ENCODE measurements at places on chromosomes 11 and 22.

DNA sequence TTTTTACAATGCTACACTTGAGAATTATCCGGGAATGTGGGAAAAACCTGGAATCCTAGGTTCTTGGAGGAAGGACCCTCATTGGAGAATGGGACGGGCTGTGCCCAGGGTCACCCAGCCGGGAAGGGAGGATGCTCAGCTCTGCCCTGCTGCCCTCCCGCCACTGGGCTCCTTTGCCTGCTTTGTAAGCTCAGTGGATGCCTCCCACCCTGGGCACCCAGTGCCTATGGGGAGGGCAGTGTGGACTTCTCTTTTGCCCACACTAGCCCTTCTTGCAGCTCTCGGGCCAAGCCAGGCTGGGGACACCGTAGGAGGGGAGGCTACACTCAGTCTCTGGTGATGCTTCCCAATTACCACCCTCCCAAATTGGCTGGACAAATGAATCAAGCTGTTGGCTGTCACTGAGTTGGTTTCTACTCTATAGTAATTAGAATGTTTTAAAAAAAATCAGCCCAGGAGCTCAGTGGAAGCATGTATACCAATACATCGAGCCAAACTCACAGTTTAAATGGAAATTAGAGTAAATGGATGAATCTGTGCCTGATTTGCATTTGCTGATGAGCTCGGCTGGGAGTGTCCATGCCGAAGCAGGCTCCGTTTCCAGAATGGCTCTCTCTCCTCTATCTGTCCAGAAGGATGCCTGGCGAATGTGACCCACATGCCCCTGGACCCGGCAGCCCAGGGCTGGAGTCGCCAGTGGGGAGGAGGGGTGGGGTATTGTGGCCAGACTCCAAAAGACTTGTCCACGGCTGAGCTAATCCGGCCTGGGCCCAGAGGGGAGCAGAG lies 317.0 kb downstream of the CTTN start:
- no peak for DNase-seq

DNA sequence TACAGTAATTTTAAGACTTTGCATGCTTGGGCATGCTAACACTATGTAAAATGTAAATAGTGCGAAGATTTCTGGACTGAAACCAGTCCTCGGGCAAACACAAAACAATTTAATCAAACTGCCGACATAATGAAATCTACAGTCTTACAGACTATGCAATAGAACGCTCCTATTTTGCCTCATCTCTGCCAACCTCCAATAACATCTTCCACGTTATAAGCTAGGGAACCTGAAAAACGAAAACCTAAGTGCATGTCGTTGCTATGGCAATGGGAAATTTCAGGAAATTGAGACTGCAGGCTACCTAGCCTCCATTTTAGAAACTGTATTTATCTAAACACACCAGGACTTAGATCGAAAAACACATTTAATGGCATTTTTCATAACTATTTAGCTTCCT lies 1.1 kb downstream of the CSTF3 start:
- DNase-seq, result peak; percentile 39

DNA sequence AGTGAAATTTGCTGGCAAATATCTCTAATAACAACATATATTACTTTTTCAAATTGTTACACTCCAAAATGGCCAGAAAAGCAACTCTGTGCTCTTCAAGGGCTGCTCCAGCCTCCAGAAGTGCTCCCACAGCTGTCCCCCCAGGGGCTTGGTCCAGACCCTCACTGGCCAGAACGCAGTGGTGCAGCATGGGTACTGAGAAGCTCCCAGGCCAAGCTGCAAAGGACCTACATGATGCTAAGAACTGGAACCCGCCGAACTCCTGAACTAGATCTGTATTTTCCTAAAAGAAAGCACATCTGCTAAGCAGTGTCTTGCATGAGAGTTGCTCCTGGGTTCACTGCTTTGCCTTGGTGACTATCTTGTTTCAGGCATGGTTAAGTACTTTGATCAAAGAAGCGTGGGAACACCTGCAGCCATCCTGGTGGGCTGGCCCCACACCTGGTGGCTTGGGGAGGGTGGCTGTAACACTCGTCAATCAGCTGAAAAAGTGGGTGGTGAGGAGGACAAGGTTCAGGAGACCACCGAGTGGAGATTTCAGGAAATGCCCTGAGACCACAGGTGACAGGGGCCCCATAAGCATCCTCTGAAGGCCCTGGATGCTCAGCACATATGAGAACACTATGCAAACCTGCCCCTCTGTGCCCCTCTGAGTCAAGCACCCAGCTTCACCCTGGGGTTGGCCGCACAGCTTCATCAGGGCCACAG lies 72.7 kb upstream of the PITPNB start:
- DNase-seq, result no peak

GRCh38 chr11:117144477-117145392 lies 648 bp downstream of the PAFAH1B2 start:
- peak; percentile 63 for DNase-seq

- DNase-seq, result no peak
Measured at GRCh38 chr11:10022764-10023163, 271.3 kb downstream of the SBF2 start.

GRCh38 chr11:64351136-64351631 lies 7.8 kb upstream of the RPS6KA4 start:
- no peak for DNase-seq

DNA sequence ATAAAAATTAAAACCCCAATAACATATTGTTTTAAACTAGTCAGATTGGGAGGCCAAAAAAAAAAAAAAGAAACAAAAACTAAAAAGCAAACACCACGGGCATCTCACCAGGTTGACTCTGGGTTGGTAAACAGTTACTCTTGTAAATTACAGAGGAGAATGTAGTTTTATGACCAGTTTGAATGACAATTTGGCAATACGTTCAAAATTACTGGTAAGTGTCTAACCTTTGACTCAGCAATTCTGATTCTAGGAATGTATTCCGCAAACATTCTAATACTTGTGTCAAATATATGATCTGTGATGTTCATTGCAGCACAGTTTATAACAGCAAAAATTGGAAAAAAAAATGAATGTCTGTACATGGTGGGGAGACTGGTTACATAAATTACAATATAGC lies 1376.0 kb downstream of the TBC1D22A start:
- no peak for DNase-seq

DNA sequence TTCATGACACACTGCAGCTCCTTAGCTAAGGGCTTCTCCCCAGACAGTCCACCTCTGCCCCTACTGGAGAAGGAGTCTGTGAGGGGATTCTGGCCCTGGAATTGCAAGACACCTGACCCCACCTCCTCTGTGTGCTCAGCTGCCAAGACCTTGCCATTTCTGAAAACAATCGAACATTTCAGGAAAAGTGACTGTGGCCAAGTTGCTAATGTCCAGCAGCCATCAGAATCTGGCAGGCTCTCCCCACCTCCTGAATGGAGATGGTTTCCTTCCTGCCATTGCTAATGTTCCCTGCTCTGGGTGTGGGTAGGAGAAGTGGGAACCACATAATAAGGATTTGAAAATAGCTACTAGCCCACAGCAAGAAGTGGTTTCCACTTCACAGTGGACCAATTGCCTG lies 127.2 kb upstream of the ALX4 start:
- DNase-seq, result no peak

DNA sequence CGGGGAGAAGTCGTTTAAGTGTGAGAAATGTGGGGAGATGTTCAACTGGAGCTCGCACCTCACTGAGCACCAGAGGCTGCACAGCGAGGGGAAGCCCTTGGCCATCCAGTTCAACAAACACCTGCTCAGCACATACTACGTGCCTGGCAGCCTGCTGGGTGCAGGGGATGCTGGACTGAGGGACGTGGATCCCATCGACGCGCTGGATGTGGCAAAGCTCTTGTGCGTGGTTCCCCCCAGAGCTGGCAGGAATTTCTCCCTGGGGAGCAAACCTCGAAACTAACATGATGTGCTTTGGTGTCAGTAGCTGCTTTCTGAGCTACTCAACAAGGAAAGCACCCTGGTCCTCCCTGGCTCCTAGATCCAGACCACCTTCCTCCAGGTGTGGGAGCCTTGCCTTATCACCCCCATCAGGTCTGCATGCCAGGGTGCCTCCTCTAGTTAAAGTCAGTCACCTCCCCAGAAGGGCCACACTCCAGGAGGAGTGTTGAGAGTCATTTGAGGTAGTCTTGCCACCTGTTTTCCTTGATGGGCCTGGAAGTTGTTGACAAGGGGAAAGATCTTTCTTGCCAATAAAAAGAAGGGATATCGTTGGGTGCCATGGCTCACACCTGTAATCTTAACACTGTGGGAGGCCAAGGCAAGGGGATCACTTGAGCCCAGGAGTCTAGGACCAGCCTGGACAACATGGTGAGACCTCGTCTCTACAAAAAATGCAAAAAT lies 12.9 kb downstream of the ZNF74 start:
- DNase-seq, result no peak

GRCh38 chr11:57527056-57527631 lies 3.4 kb downstream of the TIMM10 start:
- peak; percentile 52 for DNase-seq

DNA sequence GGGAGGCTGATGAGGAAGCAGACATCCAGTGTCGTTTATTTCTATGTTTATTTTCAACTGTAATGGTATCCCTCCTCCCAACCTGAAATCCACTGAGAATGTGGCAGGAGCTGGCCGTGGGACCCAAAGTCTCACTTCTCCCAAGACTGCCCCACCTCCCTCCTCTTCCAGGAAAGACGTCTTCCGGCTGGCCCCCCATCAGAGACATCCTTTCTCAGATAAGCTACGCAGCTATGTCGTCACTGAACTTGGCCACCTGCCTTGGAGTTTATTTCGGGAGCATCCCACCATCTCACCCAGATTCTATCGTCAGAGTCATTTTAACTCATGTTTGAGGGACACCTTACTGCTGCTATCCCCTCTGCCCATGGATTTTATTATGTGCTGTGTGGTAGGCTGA lies 13.9 kb downstream of the TMEM184B start:
- DNase-seq, result no peak

DNA sequence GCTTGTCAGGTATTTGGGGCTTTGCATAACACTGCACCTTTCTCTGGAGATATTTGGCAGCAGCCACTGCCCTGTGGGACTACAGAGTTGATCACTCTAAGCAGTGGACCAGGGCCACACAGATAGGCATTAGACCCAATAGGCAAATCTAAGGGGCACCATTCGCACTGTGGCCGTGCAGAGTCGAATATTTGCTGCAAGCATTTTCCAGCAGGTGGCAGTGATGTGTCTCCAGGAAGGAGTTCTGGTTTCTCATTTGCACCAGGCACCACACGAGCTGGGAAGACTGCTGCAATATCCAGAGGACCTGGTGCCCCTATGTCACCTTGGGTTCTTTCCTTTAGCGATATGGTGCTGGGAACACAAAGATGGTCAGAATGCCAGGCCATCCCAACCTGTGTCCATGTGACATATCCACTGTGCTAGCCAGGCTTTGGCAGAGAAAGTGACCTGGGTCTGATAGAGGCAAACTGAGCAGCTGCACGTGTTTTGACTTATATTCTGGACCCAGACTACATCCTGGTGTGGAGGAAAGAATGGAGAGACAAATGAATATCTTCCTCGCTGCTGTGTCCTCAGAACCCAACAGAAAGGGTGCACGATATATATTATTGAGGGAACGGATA lies 318.7 kb downstream of the BUD13 start:
- peak; percentile 24 for DNase-seq

GRCh38 chr22:36107436-36107835 lies 53.1 kb downstream of the APOL3 start:
- DNase-seq, result no peak

- no peak for DNase-seq
Measured at GRCh38 chr11:8962841-8963240, 1.4 kb downstream of the TMEM9B start.

- DNase-seq, result peak; percentile 3
Measured at GRCh38 chr11:132772703-132773545, 759.4 kb downstream of the OPCML start.

DNA sequence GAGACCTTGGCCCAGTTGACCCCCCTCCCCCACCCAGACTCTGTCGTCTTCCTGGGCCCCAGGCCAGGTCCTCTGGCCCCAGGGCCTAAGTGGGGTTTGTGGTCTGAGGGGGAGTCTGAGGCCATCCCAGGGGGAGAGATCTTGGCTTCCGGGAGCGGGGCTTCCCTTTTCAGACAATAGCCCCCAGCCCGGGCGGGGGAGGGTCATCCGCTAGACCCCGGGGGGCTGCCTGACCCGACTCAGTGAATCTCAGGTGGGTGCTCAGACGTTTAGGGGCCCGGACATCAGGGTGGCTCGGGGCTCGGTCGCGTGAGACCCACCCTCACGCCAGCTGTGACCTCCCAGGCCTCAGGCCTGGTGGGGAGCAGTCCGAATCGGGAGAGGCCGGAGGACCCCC lies 609 bp downstream of the MAPK11 start:
- no peak for DNase-seq

GRCh38 chr22:30017375-30018223 lies 62.7 kb upstream of the HORMAD2 start:
- no peak for DNase-seq

DNA sequence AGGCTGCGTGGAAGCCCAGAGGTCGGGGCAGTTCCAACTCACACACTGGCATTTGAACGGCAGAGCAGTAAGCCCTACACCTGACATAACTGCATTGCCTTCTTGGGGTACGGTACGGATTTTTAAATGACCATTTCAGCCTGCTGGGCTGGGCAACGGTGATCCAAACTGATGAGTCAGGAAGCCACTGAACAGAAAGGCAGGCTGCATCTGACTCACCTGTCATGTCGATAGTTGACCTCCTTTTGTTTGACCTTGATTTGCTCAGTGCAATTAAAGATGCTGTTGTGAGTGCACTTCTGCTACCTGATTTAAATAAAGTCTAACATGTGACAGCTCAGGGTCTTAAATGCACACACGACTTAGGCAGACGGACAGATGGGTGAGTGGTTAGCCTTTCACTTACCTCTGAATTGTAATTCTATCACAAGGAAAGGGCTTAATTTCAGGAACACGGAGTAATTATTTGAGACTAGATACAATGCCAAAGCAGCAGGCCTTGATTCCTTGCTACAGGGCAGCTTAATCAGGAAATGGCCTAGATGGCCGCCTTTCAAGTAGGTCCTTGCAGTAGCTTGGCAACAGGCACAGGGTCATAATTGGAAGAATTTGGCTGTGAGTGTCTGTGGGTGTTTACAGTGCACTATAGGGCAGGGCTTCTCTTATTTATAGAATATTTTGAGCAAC lies 52.2 kb downstream of the BMAL1 start:
- DNase-seq, result peak; percentile 57

DNA sequence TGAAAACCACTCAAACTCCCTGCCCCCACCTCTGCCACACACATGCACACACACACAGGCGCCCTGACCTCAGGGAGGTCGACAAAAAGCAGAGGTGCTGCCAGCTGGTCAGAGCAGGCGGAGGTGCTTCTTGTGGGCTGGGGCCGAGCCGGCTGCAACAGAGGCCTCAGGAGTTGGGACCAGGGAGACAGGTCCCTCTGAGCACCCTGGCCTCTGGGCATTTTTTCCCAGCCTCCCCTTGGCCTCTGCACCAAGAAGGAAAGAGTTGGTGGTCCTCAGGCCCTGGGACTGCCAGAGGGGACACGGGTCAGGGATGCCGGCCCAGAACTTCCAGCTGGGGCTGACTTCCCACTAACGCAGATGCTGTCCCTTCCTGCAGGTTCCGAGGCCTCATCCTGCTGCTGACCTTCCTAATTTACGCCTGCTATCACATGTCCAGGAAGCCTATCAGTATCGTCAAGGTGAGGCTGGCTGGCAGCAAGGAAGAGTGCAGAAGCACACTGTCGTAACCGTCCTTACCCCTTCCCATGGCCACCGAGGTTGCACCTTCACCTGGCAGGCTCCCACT lies 13.4 kb downstream of the SLC37A2 start:
- DNase-seq, result no peak
